ENCODE measurements at places on chromosomes 16 and 17. TPM values are rescaled to one million over a fixed set of nuclear protein-coding genes. Genes with fewer than 3 reads are reported as not detected.

- DNase-seq, result no peak
- H3K27me3 ChIP-seq, result no peaks in the 10 kb centered on the region
- no peaks in the 10 kb centered on the region for H3K36me3 ChIP-seq
- no peak overlapping the region for H3K27ac ChIP-seq
- no peaks in the 10 kb centered on the region for H3K4me1 ChIP-seq
Observed at GRCh38 chr17:31649302-31649701, 209.7 kb downstream of the COPRS start.

- no peak for DNase-seq
- H3K36me3 ChIP-seq, result no peaks in the 10 kb centered on the region
- no peak overlapping the region for H3K27ac ChIP-seq
- H3K4me1 ChIP-seq, result no peaks in the 10 kb centered on the region
- no peak overlapping the region for H3K4me3 ChIP-seq
Observed at GRCh38 chr17:79855331-79856124, 16.3 kb upstream of the CBX4 start.

- no peak overlapping the region for H3K4me3 ChIP-seq
- H3K27ac ChIP-seq, result no peak overlapping the region
- no peaks in the 10 kb centered on the region for H3K4me1 ChIP-seq
- DNase-seq, result no peak
- H3K36me3 ChIP-seq, result no peaks in the 10 kb centered on the region
- H3K27me3 ChIP-seq, result no peaks in the 10 kb centered on the region
Observed at GRCh38 chr16:56830669-56831068, 34.3 kb upstream of the SLC12A3 start.

Gene MYH8
- not detected for total RNA-seq

- H3K4me1 ChIP-seq, result no peaks in the 10 kb centered on the region
- H3K27ac ChIP-seq, result no peak overlapping the region
- no peaks in the 10 kb centered on the region for H3K27me3 ChIP-seq
- DNase-seq, result no peak
Observed at GRCh38 chr17:43769859-43770258, 8.9 kb downstream of the DUSP3 start.

Gene HOXB7
- total RNA-seq, result 0.88 TPM

Gene TANGO6
- 20.1 TPM for total RNA-seq

Gene PRPSAP1
- 26.3 TPM for total RNA-seq

Gene SYT17
- 0.36 TPM for total RNA-seq

Gene PLXDC1
- 32.3 TPM for total RNA-seq

Gene ZACN
- total RNA-seq, result not detected

Gene KRT10
- total RNA-seq, result 39.4 TPM

DNA sequence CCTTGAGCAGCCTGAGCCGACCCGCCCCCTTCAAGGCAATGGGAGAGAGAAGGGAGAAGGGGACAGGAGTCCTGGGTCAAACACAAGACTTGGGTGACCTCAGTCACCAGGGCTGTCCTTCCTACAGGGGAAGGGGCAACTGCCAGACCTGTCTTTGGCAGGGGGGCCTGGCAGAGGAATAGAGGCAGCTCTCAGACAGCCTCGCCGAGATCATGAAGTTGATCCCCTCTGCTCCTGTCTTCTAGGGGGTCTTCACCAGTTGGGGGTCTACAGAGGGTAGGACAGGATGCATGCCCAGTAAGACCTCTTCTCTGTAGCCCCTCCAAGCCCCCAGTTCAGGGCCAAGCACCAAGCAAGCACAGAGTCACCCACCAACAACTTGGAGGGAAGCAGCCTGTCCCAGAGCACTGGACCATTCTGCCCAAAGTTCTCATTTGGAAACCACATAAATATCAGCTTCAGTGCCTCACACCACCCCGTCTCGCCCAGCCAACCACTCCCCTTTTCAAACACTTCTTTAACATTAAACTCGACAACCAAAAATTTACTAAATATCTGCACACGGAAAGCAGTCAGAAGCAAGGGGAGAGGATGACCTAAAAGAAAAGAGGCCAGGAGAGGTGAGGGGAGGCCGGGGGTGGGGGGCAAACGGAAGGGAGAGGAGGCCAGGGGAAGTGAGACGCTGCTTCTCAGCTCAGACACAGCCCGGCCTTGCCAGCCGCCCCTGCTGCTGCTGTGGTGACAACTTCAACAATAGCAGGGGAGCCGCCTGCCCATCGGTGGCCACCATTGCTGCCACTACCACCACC lies 7.7 kb downstream of the DOK4 start:
- H3K27ac ChIP-seq, result peak overlapping the region; percentile 54
- H3K36me3 ChIP-seq, result no peaks in the 10 kb centered on the region
- no peak for DNase-seq
- no peaks in the 10 kb centered on the region for H3K27me3 ChIP-seq
- peak overlapping the region; percentile 20 for H3K4me3 ChIP-seq

DNA sequence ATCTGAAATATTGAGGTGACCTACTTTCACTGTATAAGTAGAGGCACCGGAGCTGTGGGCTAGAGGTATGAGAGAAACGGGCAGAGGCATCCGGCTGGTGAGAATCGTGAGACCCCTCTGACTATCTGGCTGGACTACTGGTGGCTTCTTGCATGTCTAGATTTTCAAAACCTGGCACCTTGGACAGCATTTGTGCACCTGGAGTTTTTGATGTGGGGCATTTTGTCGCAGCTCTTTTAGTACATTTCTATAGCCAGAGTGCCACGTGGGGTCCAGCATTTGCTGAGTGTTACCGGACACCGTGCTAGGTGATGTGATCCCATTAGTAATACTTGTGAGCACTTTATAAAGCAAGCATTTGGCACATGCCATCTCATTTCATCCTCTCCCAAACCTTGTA lies 32.6 kb upstream of the SHISA9 start:
- no peaks in the 10 kb centered on the region for H3K36me3 ChIP-seq
- no peaks in the 10 kb centered on the region for H3K27me3 ChIP-seq
- no peak overlapping the region for H3K27ac ChIP-seq
- H3K4me3 ChIP-seq, result no peak overlapping the region
- no peak for DNase-seq

Gene SLC7A6
- total RNA-seq, result 5.5 TPM

Gene GSG1L
- 0.46 TPM for total RNA-seq

Gene HSF4
- total RNA-seq, result 79.5 TPM

DNA sequence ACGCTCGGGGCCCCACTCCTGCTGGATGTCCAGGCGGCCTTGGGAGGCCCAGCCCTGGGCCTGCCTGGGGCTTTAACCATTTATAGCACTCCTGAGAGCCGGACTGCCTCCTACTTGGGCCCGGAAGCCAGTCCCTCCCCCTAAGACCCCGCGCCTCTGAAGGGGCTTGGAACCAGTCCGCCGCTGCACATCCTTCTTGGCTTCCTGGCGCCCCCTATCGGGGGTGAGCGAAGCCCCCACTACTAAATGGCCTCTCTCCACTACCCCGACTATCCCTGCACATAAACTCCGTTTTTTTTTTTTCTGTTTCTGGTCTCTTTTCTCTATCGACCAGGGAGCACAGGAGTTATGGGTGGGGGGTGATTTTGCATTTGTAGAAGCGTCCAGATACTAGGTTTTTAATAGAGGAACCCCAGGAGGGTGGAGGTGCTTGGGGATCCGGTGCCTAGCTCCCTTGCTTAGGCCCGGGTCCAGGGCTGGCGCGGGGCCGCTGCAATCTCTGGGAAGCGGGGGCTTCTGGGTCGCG lies 633 bp upstream of the NOL3 start:
- H3K4me1 ChIP-seq, result peaks cover 13% of the 10 kb centered on the region
- peak; percentile 77 for DNase-seq
- peak overlapping the region; percentile 13 for H3K27ac ChIP-seq
- H3K4me3 ChIP-seq, result peak overlapping the region; percentile 49
- H3K27me3 ChIP-seq, result no peaks in the 10 kb centered on the region
- H3K36me3 ChIP-seq, result no peaks in the 10 kb centered on the region

DNA sequence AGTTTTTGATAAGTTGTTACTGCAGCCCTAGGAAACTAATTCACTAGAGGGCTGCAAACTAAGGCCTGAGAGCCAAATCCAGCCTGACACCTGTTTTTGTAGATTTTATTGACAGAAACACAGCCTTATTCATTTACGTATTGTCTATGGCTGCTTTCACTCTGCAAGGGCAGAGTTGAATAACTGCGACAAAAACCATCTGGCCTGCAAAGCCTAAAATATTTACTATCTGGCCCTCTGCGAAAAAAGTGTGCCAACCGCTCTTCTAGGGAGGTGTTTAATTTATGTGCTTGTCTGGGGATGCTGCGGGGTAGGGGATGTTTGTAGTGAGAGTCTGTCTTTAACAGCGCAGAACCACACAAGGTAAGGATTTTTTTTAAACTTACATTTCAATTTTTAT lies 165.0 kb upstream of the RBFOX1 start:
- H3K27me3 ChIP-seq, result no peaks in the 10 kb centered on the region
- no peak overlapping the region for H3K27ac ChIP-seq
- no peaks in the 10 kb centered on the region for H3K4me1 ChIP-seq
- no peaks in the 10 kb centered on the region for H3K36me3 ChIP-seq
- no peak overlapping the region for H3K4me3 ChIP-seq

Gene PPL
- 8.8 TPM for total RNA-seq

GRCh38 chr16:48420437-48420836 lies 35.2 kb upstream of the SIAH1 start:
- no peak for DNase-seq
- no peak overlapping the region for H3K4me3 ChIP-seq
- H3K27ac ChIP-seq, result no peak overlapping the region
- H3K27me3 ChIP-seq, result no peaks in the 10 kb centered on the region
